ENCODE measurements at places on chromosomes 1 and 21.
A peak's percentile ranks its signal among the peaks of the same experiment; 100 is the strongest.

DNA sequence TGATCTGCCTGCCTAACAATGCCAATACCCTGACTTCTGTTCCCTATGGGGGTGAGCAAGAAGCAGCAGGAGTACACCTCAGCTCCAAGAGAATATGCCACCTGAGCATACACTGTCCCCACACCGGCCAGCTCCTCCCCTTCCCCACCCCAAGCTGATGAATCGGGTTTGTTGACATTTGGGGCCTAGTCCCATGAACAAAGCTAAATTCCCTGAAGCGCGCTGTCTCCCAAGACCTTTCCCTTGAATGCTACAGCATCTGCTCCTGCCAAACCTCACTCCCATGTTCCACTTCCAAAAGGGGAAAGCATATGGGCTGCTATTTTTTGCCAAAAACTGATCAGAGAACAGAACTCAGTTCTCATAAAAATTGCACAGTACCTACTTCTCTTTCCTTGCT, 220.4 kb upstream of the CAMK1G start:
- DNase-seq = no peak

DNA sequence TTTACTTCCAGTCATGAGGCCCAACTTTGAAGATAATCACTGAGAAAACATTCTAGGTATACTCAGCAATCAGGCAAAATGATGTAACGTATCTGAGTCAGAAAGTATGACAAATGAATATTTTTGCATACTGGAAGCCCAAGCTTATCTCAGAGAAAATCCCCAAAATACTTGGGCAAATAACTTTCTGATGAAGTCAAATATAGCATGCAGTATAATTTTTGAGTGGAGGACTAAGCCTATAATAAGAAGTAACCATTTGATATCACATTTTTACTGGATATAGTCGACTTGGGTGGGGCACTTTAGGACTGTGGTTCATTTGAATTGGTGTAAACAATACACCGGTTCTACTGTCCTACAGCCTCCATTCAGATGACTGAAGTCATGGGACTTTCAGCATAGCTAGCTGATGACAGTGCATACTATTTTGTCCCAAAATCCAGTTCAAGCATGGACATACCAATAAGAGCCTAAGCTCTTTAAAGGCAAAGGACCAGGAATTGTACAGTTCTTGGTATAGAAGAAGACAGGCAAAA, 2.3 kb upstream of the GADD45A start:
- DNase-seq = peak; percentile 97

DNA sequence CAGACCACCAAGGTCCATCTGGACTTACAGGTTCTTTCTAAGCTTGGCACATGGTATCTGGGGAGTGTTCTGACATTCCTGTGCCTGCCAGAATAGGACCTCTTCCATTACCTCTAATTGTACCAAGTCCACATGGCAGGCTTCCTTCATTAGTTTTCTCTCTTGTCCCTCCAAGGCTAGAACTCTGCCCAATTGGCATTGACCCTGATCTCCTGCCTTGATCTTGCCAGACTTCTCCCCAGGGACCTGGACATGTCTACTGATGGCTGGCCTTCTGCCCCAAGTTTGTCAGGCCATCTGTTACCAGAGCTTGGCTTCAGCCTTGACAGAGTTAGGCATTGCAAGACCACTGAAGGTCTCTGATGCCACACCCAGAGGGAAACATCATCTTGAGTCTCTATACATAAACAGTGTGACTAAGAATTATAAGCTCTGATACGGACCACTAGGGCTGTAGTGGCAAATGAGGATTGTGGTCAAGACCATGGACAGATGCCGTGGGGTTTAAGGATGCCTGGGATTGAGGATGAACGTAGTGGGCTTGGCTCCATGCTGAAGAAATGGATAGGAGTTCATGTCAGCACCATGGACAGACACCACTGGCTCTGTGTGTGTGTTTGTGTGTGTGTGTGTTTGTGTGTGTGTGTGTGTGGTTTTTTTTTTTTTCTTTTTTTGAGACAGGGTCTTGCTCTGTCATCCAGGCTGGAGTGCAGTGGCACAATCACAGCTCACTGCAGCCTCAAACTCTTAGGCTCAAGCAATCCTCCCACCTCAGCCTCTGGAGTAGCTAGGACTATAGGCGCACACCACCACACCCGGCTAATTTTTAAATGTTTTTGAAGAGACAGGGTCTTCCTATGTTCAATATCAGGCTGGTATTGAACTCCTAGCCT, 19.5 kb upstream of the PSMB2 start:
- DNase-seq = no peak

DNA sequence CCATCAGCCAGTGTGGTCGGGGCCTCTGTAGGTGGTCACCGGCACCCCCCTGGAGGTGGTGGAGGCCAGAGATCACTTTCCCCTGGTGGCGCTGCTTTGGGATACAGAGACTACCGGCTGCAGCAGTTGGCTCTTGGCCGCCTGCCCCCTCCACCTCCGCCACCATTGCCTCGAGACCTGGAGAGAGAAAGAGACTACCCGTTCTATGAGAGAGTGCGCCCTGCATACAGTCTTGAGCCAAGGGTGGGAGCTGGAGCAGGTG, 961 bp downstream of the RBM15 start:
- DNase-seq = no peak

DNA sequence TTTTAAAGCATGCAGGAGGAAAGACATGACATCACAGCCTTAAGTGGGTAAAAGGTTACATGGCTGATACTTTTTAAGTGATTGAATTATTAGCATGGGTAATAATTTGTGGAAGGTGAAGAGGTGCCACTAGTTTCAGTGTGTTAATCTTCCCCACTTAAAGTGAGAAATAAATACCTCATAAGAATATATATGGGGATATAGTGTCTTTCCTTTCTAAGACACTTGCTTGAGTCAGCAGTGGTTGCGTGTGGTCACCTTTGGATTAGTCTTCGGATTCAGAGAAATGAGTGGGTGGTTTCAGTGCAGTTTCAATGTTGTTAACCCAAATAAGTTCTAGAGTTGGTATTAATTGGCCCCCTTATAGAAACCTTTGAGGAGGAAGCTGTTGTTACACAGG, 94.1 kb downstream of the ADGRL2 start:
- DNase-seq = no peak

- DNase-seq = no peak
Observed at GRCh38 chr1:236677641-236678235, 8.6 kb upstream of the ACTN2 start.

DNA sequence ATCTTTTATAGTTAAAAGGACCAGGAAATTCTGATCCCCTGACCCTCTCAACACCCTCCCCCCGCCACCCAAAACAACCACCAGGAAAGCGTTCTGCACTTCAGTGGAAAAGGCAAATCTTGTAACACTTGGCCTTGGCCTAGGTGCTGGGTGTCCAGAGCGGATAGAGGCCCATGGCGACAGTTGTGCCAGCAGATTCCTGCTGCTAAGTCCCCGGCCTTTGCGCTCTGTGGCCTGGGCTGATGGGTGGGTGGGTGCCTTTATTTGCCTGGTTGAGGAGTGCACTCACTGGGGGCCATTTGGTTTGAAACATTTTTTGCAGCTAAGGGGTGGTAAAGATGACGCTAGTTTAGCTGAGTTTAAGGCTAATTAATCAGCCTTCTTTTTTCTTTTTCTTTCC, 127.9 kb upstream of the ERRFI1 start:
- no peak for DNase-seq

DNA sequence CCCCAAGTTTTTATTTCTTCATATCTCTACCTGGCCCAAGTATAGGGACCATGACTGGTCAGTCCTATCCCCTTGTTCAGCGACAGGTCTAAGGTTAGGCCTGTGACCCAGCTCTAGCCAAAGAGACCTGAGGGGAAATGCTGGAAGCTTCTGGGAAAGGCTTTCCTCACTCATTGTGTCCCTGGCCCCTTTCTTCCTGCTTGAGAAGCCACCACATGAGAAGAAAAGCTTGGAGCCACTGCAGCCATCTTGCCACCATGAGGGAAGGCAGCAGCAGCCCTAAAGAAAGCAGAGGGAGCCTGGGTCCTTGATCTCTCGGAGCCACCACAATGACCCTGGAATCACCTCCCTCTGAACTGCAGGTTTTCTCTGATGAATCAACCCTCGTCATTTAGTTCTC, 43.4 kb downstream of the ATF3 start:
- no peak for DNase-seq

- DNase-seq = no peak
Observed at GRCh38 chr1:68314151-68314780, 81.9 kb upstream of the WLS start.

GRCh38 chr1:154190550-154190949, 1.4 kb downstream of the TPM3 start:
- no peak for DNase-seq

DNA sequence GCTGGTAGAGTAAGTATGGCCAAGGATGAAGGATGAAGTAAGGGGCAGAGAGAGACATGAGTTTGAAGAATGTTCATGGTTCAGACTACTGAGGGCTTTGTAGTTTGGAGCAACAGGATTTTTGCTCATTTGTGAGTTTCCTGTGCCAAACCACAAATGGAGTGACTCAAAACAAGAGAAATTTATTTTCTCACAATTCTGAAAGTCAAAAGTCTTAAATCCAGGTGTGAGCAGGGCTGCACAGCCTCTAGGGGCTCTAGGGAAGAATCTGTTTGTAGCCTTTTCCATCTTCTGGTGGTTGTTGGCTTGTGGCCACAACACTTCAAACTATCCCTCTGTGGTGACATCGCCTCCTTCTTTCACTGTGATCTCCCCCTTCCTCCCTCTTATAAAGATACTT, 58.9 kb downstream of the RHOU start:
- no peak for DNase-seq

DNA sequence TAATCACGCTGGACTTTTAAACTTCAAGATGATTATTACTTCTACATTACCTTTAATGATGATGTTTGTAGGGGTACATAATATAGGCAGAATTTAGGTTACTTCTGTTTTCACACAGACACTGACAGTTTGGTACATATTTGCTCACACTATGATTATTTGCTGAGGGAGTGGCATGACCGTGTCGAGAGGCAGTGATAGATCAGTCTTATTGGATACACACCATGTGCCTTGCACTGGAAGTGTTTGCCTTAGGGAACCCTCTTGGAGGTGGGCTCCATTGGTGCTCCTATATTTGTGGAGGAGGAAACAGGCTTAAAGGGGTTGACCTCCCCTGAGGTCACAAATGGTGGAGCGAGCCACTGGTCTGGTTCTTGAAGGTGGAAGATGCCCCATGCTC, 132.1 kb downstream of the PRDM2 start:
- DNase-seq = no peak

DNA sequence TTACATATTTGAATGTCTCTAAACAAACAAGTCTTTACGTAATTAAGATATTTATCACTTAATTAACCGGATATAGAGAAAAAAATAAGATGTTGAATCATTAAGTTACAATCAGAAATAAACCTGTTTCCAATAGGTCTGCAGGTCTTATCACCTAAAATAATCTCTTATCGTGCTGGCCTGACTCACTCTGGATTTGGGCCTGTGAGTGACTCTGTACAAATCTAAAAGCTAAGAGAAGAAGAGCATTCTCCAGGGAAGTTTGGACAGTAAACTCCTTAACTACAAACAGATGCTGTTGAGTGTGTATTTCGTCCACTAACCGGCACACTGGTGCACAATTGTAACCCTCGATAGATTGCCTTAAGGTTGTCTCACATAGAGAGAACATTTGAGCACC, 25.3 kb downstream of the CEP104 start:
- DNase-seq = no peak

- no peak for DNase-seq
Observed at GRCh38 chr1:63901094-63901493, 127.3 kb downstream of the ROR1 start.

DNA sequence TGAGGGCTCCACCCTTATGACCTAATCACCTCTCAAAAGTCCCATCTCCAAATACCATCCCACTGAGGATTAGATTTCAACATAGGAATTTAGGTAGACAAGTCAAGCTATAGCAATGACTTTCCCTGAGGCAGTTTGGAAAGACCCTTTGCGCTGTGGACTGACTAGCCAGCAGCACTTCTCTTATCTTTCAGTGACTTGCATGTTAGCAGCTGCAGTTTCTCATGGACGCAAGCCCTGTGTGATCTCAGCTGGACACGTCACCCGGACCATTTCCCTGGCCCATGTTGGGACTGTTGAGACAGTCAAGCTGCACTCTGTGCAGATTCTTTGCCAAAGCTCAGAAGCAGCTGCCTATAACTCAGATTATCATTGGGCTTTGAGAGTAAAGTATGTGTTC, 408.1 kb upstream of the USP24 start:
- DNase-seq = no peak

- no peak for DNase-seq
Observed at GRCh38 chr1:214391873-214392645, 111.1 kb downstream of the SMYD2 start.

DNA sequence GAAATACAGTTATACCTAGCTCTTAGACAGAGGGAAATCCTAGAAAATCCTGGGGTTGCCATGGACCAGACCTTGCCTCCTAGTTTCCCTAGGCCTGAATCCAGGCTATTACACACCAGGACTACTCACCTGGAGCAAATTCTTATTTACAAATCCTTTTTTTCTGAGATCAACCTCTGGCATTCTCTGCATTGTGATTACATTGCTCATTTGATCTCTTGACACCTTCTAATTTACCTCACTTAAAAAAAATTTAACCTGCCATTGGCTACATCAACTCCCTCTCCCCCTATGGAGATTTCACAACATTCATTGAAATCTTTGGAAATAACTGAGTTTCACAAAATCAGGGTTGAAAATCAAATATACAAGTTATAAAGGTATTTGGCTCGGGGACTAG, 2.9 kb upstream of the C1orf105 start:
- peak; percentile 68 for DNase-seq

DNA sequence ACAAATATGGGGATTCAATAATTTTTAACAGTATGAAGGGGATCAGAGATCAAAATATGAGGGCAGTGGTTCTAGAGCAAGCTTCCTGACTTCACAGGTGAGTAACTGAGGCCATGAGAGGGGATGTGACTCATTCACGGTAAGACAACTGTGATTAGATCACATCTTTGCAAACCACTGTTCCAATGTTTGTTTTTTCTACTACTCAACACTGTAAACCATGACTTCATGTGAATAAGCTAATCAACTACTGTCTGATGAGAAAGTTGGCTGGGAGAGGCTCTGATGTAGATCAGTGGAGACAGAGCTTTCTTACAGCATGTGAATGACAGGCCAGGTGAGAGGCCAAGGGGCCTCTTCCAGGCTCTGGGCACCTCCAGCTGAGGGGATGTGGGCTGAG, 84.7 kb downstream of the BRINP2 start:
- DNase-seq = peak; percentile 44

DNA sequence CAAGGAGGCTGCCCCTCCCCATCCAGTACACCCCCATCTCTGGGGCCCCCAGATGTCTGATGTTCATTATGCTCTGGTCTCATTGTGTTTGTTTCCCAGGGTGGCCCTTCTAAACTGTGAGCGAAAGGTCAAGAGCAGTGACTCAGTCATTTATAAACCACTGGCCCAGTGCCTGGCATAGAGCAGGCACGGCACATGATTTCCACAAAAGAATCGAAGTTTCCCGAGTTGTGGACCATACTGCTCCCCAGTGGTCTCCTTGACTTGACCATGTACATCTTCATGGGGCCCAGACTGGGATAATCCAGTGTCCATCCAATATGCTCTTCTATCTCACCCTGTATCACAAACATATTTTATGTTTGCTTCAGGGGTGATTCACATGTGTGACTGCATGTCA, 153.3 kb downstream of the NR5A2 start:
- DNase-seq = peak; percentile 57

- DNase-seq = no peak
Observed at GRCh38 chr1:117788014-117788413, 141.4 kb downstream of the GDAP2 start.

Data from RCC 7860 (cell line).